Calu3 (cell line): ENCODE measurements at places on chromosomes 6 and 20. TPM values are rescaled to one million over a fixed set of nuclear protein-coding genes. Genes with fewer than 3 reads are reported as not detected.

WFDC5 gene
- total RNA-seq: not detected in 2 replicates

DEFB119 gene
- not detected in 2 replicates for total RNA-seq

DNA sequence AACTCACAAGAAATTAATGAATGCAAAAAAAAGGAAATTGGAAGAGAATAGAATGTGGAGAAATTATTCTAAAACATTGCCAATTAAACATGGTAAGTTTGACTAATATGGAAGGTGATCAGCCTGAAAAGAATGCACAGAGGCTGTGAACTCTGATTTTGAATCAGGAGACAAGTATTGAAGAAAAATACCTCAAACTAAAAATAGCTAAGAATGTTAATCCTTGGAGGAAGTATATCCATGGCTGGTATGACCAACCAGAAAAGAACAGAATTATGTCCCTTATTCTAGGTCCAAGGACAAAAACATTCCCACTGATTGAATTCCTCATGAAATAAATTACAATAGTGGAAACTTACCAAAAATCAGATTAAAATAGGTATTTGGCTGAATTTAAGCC is 7.3 kb upstream of the RIMS1 start:
- DNase-seq: no peak

DNA sequence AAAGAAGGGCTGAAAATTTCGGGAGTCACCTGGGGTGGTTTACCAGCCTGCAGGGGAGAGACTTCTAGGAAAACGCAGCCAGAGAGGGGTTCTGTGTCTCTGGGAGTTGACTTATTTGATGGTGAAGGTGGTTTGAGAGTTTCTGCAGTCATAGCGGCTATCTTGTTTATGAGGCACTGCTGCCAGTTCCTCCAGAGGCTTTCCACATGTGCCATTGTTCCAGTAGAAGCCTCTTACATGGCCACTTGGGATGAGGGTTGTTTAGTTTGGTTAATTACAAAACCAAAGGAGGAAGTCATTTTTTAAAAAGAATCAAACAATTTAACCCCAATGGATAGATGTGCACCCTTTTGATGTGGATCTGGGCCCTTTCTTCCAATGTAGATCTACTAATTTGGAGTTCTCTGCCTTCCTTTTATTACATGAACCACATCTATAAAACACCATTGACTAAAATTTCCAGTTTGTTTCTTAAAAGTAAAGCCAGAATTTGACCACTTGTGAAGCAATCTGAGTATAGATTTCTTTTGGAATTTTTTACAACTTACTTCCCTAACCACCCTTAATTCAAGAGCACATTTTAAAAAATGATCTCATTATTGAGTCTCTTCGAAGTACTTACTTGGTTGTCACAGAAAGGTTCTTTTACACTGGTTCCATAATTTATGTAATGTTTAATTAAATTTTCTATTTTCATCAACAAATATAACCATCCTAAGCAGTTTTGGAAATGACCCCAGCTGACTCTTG is 97.6 kb downstream of the TCP11 start:
- no peak for DNase-seq

GRCh38 chr20:46312075-46312944 is 4.0 kb upstream of the CDH22 start:
- DNase-seq: no peak

- DNase-seq: no peak
These were observed 51.4 kb downstream of the TXLNB start for GRCh38 chr6:139240161-139241010.
